ENCODE measurements at places on chromosomes 13 and 19.
A peak's percentile ranks its signal among the peaks of the same experiment; 100 is the strongest.

DNA sequence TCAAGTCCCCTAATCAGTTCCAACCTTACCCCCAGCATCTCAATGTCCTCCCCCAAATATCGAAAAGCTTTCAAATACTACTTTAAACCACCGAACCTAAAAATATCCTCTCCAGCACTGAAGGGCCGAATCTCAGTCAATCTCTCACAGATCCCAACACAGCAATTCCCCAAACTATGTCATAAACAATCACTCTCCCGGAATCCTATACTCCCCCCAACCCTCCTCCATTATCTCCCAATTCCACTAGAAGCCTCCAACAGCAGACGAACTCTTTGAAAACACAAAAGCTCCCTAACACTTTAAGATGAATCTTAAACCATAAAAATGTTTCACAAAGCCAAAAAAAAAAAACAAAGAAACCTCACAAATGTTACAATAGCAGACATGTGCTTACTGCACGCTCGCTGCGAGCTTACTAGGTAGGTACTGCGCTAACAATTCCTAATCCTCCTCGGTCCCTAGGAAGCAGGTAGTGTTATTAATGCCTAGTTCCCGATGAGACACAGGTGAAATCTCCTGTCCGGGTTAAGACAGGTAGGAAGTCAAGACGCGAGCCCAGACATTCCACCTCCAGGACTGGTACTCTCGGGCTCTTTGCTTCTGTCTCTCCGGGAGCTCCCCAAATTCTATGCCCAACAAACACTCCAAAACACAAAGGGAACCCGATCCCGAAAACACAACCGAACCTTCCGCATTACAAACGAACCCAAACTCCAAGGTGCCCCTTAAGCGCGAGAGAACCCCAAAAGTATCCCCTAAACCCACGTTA lies 14.2 kb downstream of the FBXO46 start:
- no peak for DNase-seq

DNA sequence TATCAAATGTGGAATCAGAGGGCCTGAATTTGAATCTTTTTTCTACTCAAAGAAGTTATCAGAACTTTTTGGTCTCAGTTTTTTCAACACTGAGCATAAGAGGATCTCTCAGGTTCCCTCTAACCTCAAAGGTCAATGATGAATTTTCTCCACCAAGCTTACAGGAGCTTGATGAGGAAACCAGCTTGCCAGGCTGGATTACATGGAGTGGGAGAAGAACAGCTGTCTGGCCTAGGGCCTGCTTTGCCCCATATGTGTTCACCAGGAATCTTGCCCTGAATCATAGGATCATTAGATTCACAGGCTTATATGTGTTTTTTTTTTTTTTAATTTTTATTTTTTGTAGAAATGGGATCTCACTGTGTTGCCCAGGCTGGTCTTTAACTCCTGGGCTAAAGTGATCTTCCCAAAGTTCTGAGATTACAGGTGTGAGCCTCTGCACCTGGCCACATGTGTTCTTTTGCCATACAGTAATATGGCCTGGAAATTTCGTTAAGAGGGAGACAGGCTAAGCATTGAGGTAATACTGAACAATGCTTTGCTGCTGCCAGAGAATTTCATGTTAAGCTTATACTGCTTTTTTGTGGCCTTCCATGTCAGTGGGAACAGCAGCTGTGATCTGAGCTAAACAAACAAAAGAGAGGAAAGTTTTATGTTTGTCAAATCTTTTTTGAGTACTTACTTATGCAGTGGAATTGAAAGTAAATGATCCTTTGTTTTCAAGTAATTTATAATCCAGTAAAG lies 110.6 kb downstream of the DNAJC3 start:
- DNase-seq, result no peak

DNA sequence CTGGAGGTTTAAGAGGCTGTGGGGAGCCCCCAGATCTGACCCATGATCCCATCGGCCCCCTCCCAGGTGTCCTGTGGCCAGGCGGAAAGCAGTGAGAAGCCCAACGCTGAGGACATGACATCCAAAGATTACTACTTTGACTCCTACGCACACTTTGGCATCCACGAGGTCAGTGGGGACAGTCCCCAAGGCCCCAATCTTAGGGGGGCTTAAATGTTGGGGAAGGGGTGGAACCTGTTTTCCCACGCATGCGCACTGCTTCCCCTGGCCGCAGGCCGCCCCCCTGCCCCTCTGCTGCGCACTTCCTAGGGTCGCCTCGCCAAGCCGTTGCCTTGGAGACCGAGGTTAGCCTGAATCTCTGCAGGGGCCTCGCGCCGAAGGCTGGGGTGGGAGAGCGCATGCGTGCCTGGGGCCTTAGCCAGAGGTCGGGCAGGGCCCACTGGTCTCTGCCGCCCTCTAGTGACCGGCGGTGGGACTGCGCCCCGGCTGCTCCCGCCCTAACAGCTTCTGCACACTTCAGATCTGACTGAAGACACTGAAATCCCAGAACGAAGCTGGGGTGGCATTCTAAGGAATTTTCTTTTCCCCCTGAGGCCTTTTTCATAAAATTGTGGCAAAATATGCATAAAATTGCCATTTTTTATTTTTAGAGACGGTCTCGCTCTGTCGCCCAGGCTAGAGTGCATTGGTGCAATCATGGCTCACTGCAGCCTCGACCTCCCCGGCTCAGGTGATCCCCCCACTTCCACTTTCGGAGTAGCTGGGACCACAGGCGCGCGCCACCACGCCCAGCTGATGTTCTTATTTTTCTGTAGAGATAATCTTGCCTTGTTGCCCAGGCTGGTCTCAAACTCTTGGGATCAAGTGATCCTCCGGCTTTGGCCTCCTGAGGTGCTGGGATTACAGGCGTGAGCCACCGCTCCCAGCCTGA lies 3.6 kb downstream of the PRMT1 start:
- peak; percentile 95 for DNase-seq

GRCh38 chr13:107138486-107138885 lies 570.5 kb upstream of the ARGLU1 start:
- no peak for DNase-seq

DNA sequence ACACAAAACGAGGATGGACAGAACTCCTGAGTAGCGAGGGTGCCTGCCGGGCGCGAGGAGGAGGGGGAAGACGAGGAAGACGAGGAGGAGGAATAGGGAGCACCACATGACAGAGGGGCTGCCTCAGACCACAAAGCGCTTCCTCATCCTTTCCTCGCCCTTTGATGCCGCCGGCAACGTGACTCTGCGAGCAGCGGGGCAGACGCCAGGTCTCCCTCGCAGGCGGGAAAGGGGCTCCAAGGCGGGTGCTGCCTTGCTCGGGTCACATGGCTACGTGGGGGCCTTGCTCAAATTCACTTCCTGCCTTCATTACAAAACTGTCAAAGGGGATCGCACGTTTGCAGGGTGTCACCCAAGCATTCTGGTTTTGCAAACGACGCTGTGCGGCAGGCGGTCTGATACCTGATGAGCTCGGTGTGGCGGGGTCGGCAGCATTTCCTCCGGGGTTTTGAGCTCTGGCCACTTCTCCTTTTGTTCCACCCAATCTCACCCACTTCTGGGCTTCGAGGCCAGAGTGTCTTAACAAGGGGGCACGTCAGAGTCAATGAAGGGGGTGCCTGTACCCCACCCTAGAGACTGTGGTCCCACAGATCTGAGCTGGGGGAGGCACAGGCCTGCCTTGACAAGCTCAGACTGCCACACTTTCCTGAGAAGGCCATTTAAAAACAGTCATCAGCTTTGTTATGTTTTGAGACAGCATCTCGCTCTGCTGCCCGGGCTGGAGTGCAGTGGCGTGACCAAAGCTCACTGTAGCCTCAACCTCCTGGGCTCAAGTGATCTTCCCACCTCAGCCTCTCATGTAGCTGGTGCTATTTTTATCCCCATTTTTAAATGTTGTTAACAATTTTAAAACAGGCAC lies 14.9 kb downstream of the MAP2K2 start:
- peak; percentile 65 for DNase-seq

DNA sequence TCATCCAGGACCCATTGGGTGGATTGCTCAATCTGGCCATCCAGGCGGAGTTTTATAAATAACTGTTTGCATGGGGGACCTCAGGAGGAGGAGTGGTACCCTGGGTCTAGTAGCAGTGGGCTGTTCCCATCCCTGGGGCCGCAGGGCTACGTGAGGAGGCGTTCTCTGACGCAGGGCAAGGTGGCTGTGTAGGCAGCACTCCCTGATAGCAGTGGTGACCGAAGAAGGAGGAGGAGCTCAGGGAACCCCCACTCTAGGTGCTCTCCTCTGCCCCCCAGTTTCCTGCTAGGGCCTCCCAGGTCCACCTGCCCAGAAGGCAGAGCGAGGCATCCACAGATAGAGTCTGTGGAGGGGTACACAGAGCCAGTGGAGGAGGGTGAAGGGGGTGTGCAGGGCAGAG lies 64.1 kb downstream of the CCNE1 start:
- DNase-seq, result no peak

- DNase-seq, result no peak
Observed at GRCh38 chr13:40983725-40984667, 35.1 kb downstream of the ELF1 start.

DNA sequence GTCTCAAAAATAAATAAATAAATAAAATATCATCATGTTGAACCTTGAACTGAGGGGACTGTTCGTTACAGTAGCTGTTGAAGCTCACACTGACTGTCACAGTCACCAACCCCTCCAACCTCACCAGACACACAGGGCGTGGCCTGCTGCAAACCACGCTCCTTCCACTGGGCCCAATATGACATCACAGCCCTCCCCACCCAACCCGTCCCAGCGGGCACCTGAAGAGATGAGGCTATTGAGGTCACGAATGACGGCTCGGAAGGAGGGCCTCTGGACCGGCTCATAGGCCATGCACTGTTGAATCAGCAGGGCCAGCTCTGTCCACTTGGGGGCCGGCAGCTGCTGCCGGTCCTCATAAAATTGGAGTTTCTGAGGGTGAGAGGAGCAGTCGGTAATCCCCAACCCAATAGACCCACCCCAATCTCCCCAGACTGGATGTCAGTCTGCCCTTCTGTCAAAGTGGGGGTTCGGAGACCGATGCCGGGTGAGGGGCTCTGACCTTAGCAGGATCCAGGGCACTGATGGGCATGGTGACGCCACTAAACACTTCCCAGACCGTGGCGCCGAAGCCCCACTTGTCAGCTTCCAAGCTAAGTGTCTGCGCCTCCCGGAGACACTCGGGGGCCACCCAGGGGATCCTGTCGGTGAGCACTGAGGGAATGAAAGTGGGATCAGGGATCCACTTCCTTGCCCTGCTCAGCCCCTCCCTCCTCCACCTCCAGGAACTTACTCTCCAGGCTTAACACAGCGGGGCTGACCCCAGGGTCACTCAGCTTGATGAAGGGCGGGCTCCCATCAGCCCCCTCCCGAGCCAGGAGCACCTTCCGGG lies 13.2 kb downstream of the JAK3 start:
- DNase-seq, result no peak

- no peak for DNase-seq
Observed at GRCh38 chr19:6501740-6502648, at the start of gene TUBB4A. Gene TUBB4A (minus strand): TSS chr19:6502309. CDS start chr19:6502212, 97 bp downstream.

Data from activated gamma-delta T cell treated with anti-CD3 and anti-CD28 coated beads, Interleukin-2, amount 50 U/mL, for 16 hours (primary cell).